ENCODE measurements at places on chromosomes 5 and 9. TPM values are rescaled to one million over a fixed set of nuclear protein-coding genes. Genes with fewer than 3 reads are reported as not detected.

OR13C3 gene
- not detected for total RNA-seq

HMHB1 gene
- total RNA-seq, result not detected

CTNND2 gene
- under 0.01 TPM for total RNA-seq

ARHGEF28 gene
- total RNA-seq, result 32.4 TPM

TNFAIP8 gene
- 56.2 TPM for total RNA-seq

THBS4 gene
- 0.33 TPM for total RNA-seq

GRIA1 gene
- total RNA-seq, result not detected

TNFSF15 gene
- total RNA-seq, result 0.25 TPM

GPR107 gene
- 16.8 TPM for total RNA-seq

ZNF618 gene
- 14.5 TPM for total RNA-seq

PTGS1 gene
- total RNA-seq, result 0.16 TPM

LCN6 gene
- total RNA-seq, result not detected

STPG3 gene
- not detected for total RNA-seq

OMD gene
- total RNA-seq, result not detected

C1QTNF3 gene
- 0.49 TPM for total RNA-seq

DRD1 gene
- not detected for total RNA-seq

KIF24 gene
- total RNA-seq, result 1.0 TPM

COL15A1 gene
- total RNA-seq, result 3.5 TPM

CDK5RAP2 gene
- 19.6 TPM for total RNA-seq

PCDHB7 gene
- total RNA-seq, result 0.63 TPM

REXO4 gene
- total RNA-seq, result 16.6 TPM

MARCOL gene
- total RNA-seq, result not detected

SUB1 gene
- 69.1 TPM for total RNA-seq

RNF224 gene
- 0.25 TPM for total RNA-seq

SLCO6A1 gene
- not detected for total RNA-seq

CRHBP gene
- total RNA-seq, result 0.33 TPM

ALDH1A1 gene
- 16.0 TPM for total RNA-seq

ENTREP1 gene
- 1.3 TPM for total RNA-seq

CEP72 gene
- 7.5 TPM for total RNA-seq
